ENCODE measurements at places on chromosomes 3 and 15. TPM values are rescaled to one million over a fixed set of nuclear protein-coding genes. Genes with fewer than 3 reads are reported as not detected.

The LRTM1 gene
- not detected for total RNA-seq

- DNase-seq = no peak
These were observed 184.5 kb downstream of the STAG1 start for GRCh38 chr3:136567599-136568188.

The PRTG gene
- total RNA-seq = 0.43 TPM

DNA sequence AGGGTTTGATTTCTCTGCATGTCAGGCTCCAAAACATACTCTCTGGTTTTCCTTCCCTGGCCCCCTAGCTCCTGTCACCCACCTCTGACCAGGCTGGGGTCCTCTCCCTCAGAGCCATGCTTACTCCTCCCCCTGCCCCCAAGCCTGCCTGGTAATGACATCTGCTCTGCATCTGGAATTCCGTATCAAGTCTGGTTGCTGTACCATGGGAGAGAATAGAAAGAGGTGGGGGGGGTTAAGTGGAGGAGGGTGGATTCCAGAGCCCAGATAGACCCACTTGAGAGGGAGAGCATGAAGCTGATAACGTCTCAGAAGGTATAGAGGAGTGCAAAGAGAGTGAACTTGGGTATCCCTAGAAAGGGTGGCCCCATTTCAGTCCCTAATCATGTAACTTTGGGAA lies 4.2 kb downstream of the IGDCC4 start:
- DNase-seq = no peak

DNA sequence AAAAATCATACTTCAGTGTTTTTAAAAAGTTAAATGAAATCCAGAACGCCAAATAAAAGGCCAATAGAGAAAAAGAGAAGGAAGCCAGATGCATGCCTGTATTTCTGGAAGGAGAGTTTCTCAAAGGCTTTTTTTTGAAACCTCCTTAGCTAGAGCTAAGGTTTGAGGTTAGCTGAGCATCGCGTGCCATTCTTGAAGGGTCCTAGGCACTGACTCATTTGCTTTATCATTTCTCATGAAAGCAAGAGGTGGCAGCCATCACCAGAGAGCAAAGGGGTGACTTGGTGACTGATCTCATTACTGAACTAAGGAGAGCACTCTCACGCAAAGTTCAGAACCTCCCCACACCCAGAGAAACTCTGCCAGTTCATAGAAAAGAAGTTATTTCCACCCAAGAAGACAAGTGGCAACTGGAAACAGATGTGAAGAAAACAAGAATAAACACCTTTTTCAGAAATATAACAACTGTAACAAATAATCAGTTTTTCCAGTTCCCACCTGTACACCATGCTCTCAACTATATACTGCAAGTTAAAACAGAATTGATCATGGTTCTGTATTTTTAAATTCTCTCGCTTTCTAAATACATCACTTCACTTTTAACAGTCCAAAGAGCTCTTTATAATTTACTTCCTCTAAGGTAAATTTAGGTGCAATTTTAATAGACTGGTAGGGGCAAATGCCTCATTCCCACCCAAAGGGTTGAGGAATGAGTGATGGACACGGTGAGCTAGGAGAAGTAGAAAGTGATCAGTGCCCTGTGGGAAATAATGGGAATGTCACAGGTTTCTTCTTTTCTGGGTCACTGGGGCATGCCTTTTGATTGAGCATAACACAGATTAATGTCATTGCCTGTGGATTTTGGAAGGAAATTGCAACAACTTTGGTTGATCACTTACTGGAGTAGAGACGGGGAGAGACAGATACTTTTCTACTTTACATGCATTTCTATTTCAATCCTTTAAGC lies 24.7 kb downstream of the GPR15 start:
- no peak for DNase-seq

The ACKR2 gene
- total RNA-seq = 0.89 TPM

DNA sequence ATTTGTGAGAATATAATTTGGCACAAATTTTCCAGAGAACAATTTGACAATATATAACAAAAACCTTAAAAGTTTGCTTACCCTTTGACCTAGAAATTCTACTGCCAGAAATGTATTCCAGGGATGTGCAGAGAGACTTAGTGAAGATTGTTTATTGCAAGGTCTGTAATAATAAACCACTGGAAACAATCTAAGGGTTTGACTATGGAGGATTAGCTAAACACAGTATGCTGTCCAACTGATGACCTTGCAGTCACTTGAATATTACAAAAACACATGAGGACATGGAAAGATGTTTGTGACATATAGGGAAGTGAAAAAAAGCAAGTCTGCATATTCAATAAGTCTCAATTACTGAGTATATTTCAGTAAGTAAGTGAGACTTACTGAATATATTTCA lies 48.1 kb upstream of the CDV3 start:
- no peak for DNase-seq

GRCh38 chr3:16280671-16281070 lies 15.7 kb downstream of the OXNAD1 start:
- no peak for DNase-seq

The CIP2A gene
- 1.1 TPM for total RNA-seq

DNA sequence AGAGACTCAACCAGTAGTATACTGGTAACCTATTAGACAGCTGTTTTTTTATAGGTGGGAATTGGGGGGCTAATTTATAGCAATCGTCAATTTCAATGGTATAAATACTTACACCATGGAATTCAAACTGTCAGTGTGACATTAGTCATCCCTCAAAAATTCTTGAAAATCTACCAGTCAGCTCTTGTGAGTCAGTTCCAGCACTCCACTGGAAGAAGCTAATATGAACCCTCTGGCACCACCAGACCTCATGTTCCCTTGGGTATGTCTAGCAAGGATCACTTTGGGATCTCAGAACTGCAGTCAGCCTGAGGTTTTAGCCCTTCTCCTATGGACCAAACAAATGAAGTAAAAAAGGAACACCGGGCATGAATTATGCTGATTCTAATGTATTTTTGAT lies 11.8 kb upstream of the UACA start:
- no peak for DNase-seq

The DNASE1L3 gene
- 2.1 TPM for total RNA-seq

DNA sequence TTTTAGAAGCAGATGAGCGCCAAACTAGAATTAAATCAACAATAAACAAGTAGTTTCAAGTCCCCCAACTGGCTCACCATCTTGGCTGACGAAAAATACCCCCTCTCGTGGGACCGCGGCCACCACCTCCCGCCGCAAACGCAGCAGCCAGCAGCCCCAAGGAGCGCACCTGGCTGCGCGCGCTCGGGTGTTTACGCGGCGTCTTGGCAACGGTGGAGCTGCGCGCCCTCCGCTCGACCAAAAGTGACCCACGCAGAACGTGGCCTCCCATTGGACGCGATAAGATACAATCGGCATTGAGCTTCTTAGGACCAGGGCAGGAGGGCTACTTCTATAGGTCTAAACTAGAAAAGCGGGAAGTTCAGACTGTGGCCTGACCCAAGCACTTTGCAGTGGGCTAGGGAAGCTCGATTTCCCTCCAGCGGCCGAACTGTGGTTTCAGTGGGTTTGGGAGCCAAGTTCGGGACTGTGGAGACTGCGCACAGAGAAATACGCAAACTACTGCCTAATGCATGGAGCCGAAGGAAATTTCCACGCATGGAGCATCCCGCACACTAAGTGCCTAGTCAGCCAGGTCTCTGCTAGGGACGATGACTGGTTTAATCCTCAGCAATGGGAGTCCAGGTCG lies at the start of gene MNS1:
MNS1 (minus strand) TSS at position 245 of the 628 bp plus-strand sequence; CDS start at position 80, 165 bp downstream.
- peak; percentile 92 for DNase-seq

DNA sequence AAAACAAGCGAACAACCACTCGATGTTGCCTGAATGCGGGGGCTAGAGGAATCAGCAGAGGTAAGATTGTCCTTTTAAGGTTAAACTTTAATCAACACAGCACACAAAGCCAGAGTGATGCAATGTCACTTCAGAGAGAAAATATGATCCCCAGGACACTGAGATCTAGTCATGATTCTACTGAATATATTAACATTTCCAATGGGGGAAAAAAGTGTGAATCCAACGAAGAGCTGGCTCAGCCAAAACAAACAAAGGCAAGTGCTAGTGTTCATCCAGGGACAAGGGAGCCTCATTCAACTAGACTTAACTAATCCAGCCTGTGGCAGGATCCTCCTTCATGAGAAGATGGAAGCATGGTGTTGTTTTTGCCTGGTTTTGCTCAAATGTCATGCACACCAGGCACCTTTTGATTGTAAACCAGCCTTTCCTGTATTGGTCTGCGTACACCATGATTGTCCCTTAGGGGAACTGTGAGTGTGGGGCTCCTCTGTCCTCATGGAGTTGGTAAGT lies 35.8 kb downstream of the SCG5 start:
- no peak for DNase-seq

- DNase-seq = peak; percentile 40
These were observed 24.9 kb downstream of the ALS2CL start for GRCh38 chr3:46668591-46668990.

- no peak for DNase-seq
These were observed 969.4 kb downstream of the PLOD2 start for GRCh38 chr3:145191543-145191942.

The CLRN1 gene
- not detected for total RNA-seq

- no peak for DNase-seq
These were observed 745 bp downstream of the RSL24D1 start for GRCh38 chr15:55195996-55196395.

DNA sequence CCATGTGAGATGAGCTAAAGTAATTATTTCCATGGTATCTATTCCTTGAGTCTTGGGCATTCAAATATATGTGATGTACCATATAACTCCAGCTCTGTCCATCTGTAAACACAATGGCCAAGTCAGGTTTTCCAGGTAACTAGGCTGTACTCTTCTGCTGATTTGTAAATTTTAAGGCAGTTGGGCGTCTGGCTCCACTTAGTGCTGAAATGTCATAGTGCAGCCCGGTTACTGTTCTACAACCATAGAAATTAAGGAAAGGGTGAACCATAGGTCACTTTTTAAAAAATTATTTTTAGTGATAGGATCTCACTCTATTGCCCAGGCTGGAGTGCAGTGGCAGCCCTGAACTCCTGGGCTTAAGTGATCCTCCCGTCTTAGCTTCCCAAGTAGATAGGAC lies 44.7 kb upstream of the GOLM2 start:
- no peak for DNase-seq

The GOLGA6D gene
- total RNA-seq = not detected

- DNase-seq = no peak
These were observed 81.8 kb upstream of the UBE2E1 start for GRCh38 chr3:23723930-23724329.

DNA sequence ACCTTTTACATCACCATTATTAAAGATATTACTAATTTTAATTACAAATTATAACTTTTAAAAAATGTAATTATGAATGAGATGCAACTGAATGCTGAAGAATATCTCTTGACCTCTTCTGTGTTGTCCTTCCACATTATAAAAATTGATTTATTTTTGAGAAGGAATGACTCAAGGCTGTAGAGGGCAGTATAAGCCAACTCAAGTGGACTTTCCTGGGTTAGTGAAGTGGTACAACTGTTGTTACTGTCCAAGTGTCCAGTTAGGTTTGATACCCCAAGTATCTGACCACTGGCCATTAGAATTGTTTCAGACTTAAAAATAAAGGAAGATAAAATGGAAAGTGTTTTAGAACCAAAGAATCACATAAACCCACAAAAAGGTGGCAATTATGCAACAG lies 51.9 kb downstream of the BBX start:
- DNase-seq = no peak

- no peak for DNase-seq
These were observed 66.3 kb downstream of the ISG20 start for GRCh38 chr15:88704791-88705768.

DNA sequence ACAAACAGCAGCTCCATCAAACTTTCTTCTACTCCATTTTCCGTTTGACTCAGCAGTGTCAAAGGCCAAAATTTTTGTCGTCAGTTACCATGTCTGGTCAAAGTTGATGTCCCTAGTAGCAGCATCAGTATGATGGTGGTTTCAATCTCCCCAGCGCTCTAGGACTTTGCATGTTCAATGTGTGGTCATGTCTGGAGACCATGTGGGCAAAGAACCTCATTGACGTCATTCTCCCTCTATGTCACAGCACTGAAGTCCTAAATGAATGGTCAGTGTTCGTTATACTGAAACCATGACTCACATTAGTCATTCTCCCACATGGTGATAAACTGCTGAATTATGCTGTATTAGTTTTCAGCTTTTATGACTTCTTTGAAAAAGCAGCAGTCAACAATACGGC lies 23.2 kb downstream of the SHC4 start:
- DNase-seq = no peak

The CDHR4 gene
- not detected for total RNA-seq

DNA sequence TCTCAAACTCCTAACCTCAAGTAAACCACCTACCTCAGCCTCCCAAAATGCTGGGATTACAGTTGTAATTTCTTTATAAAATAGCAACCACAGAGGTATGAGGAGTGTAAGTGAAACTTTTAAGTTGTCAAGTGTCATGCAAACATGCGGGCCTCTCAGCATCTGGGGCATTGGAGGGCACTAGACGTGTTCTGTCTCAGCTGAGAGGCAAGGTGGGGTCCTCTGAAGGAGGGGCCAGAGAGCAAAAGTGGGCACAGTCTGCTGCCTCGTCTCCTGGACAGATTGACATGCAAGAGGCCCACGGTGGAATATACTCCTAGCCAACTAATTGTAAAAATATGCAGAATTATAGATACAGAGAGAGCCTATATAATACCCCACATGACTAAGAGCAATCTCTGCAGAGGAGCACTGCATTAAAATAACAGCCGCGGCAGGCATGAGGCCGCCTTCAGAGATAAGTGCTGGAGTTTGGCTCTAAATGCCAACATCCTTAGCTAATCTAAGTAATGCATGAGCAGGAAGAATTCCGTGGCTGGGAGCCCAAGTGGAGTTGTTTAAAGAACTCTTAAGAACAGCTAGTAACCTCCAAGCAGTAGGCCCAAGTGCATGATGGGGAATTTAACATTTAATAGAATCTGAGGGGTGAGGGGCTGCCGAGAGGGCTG lies 87.8 kb upstream of the RNU6-1 start:
- DNase-seq = peak; percentile 77

The LRRC31 gene
- not detected for total RNA-seq

DNA sequence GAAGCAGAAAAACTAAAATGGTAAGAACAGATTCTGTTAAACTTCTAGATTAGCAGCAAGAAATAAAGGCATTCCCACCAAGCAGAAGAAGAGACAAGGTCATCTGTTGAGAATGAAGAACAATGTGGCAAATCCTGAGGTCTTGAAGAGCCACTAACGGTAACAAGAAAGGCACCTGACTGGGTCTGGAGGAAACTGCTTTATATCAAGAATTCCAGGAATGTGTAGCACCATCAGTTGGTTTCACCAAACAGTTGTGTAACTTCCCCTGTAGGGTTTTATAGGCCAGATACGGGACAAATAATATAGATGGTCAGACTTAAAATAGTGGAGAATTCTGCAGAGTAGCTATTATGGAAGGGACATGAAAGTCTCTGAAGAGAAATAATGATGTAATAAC lies 57.3 kb downstream of the ACAP2 start:
- no peak for DNase-seq
